ENCODE measurements at places on chromosomes 11 and 22.

DNA sequence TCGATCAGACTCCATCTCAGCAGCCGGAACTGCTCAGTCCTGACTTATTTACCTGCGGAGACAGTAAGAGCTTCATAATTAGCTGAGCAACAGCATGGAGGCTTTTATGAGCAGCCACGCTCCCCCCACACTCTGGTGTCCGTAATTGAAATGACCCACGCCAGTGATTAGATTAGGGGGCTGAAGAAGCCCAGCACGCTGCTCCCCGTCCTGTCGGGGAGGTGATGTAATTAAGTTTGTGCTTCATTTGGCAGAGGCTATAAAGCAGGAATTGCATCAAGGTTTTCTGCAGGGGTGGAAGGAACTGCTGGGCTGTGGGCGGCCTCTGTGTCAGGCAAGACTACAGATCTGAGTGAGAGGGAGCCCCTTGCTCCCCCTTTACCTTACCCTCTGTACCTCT, 22.8 kb upstream of the HTR3A start:
- DNase-seq = no peak

GRCh38 chr11:3156282-3156660, 8.8 kb downstream of the OSBPL5 start:
- no peak for DNase-seq

- no peak for DNase-seq
Observed at GRCh38 chr22:47593291-47593690, 830.8 kb downstream of the TBC1D22A start.

GRCh38 chr11:134958870-134959269, 546.8 kb upstream of the B3GAT1 start:
- no peak for DNase-seq

DNA sequence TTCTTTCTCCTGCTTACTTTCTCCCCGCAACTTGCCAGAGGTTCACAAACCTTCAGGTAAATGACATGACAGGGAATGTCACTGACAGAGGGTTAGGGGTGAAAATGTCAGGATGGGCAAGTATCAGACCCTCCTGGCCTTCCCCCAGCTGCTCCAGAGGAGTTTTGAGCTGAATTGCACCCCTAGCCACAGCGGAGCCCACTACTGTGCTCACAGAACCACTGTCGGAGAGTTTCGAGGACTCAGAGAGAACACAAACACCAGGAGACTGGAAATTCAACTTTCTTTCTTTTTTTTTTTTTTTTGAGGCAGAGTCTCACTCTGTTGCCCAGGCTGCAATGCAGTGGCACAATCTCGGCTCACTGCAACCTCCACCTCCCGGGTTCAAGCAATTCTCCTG, 21.5 kb upstream of the P2RY2 start:
- no peak for DNase-seq

GRCh38 chr11:57675176-57675941, 7.4 kb downstream of the ZDHHC5 start:
- DNase-seq = no peak

DNA sequence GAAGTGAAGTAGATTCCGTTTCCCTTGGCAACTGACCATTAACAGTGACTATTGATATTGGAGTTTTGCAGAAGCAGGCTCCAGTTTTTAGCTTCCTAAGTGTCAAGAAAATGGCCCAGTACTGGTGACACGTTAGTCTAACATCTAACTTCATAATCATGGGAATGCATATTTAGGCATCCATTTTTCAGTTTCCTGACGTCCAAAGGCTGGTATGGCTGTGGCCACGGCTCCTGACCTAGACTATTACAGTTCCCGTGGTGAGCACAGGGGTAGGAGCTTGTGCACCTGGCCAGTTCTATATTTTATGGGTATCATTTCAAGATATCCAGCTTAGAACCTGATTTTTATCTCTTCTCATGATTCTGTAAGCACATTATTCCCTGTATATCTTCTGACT, 323.8 kb downstream of the GUCY1A2 start:
- no peak for DNase-seq

- DNase-seq = no peak
Observed at GRCh38 chr11:116515664-116516184, 257.1 kb downstream of the BUD13 start.

DNA sequence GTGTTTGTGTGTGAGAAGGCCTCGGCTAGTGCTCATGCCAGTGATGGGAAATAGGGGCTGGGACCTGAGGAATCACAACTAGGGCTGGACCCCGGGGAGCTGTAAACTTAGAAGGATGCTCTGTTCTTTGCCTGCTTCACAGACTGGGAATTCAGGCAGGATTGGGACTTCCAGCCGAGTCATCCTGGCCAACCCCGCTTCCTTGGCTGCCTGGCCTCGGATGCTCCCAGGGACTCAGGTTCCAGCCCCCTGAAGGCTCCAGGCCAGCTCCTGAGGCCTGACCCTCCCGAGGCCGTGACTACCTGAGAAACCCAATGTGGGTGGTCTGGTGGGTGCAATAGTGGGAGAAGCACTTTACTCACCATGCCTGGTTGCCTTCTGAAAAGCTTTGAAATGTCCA, 44.7 kb downstream of the IRAG1 start:
- DNase-seq = no peak

GRCh38 chr22:27859336-27859735, 57.8 kb upstream of the MN1 start:
- DNase-seq = no peak

GRCh38 chr11:11320825-11321224, 32.2 kb downstream of the CSNK2A3 start:
- no peak for DNase-seq

DNA sequence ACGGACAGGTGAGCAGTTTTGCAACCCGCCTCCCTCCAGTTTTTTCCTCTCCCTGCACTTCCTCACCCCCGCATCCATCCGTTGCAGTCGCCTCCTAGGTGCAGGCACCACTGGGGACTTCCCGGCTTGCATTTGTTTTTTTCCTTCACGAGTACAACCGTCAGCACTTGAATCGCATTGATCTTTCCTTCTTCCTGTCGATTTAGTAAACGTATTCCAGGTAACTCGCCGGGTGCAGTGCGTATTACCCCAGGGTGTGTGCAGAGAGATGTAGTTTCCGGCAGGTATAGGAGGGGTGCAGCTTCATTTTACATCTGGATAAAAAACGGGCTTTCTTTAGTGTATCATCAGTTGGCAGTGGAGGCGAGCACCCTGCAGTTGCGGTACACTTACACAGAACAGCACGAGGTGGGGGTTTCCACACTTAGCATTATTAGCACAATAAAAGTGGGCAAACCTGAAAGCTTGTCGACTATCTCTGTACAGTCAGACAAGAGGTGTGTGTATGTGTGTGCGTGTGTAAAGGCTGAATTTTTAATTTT, at the start of gene SORL1-AS1:
SORL1-AS1 (minus strand) TSS at position 359 of the 542 bp plus-strand sequence.
- no peak for DNase-seq

- DNase-seq = no peak
Observed at GRCh38 chr11:3796801-3797328, 489 bp downstream of the NUP98 start.

GRCh38 chr22:39662686-39663052, 92.1 kb downstream of the CACNA1I start:
- no peak for DNase-seq

DNA sequence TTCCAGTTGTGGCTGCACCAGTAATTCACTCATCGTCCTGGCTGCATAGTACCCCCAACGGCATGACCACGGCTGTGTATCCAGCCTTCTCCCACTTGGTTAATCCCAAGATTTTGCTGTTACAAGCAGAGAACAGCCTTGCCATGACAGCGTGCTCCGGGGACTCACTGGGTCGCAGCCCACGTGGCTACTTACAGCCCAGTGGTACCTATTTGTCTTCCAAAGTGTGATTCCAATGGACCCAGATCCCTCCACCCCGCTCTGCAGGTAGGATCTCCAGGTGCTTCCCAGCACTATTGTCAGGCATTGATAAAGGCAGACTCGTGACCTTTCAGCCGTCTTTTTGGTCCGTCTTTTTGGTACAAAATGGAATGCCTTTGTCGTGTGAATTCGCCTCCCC, 119.0 kb upstream of the FGF3 start:
- DNase-seq = no peak

DNA sequence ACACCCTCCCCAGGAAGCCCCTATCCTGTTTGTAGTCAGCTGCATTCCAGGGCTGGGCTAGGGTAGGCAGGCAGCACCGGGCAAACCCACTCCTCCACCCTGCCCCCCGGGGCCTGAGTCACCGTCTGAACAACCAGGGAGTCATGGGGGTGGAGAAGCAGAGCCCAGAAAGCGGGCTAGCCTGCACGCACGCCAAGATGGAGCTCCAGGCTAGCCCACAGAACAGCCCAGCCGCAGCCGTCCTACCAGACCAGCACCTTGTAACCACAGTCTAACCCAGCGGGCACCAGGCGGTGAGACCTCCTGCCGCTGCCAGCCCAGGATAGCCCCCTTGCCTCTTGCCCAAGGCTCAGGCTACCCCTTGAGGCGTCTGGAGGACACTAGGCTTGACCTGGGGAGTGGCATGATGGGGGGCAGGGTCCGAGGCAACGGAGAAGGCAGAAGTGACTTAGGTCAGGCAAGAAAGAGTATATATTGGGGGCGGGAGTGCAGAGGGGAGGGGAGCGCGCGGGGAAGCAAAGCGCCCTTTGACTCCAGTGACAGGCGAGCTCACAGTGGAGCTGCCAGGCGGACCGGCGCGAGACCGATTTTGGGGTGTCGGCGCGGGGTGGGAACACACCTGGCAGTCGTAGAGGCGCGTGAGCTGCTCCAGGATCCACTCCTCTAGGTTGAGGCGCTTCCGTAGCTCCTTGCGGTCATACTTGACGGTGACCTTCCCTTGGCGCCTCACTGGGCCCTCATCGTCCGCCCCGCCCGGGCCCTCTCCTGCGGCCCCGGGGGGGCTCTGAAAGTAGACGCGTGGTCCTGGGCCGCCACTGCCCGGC, 734 bp downstream of the PPP1R14B start:
- no peak for DNase-seq

DNA sequence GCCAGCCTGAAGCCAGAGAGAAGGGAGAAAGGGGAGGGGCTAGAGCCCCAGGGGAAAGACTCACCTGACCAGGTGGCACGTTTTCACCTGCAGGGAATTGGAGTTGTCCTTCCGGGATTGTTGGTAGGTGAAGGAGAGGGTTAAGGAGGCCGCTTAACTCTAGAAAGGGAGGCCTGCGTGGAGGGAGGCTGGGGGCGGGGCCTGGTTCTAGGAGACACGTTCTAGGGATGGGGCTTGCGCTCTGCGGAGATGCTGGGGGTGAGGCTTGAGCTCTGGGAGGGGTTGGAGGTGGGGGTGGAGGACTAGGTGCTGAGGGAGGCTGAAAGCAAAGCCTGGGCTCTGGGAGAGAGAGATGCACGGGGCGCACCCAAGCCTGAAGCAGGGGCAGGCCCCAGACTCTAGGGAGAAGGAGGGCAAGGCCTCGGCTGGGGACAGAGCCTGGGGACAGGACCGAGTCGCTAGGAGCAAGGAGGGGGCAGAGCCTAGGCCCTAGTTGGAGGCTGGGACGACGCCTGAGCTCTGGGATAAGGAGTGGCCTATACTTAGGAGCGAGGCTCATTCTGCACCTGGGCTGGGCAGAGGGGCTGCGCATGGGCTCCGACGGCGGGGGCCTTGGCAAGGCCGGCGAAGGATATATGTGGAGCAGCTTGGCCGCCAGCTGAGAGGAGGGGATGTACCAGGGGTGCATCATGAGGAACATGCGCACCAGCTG, 2.4 kb downstream of the RASGRP2 start:
- no peak for DNase-seq

DNA sequence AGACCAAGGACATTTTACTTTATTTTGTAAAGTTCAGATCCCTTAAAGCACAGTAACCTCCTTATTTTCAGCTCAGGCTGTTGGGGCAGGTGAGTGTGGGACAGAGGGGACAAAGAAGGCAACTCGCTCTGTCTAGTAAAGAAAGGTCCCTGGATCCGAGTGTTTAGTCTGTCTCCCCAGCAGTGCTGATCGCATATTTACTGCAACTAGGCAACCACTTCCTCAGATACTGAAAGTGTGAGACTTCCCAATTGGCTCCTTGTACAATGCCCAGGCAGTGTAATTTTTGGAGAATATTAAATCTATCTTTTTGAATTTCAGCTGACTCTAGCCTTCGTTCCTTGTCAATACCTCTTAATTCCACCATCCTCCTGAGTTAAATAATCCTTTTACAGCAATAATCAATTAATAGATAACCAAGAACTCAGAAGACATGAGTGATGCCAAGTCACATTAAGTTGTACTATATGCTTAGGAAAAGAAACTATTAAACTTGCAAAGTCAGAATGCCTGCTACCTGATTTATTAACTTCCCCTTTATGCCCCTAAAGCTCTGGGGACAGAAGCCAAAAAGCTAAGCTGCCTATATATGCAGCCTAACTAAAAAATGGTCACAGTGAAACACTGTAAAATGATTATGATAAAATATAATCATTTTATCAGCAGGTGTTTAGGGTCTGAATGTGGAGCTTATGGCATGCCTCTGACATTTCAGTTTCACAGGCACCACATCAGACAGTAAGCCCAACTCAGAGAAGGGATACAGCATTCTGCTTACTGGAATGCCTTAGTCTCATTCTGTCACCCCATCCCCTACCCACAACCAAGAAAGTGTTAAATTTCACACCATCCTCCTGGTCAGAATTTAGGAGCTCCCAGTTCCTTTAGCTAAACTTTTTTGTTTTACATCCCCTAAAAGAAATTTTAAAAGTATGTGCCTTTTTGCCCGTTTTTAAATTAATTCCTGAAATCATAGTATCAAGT, 138.7 kb downstream of the TRIM44 start:
- DNase-seq = no peak

- no peak for DNase-seq
Observed at GRCh38 chr11:128302425-128303186, 284.8 kb downstream of the ETS1 start.

DNA sequence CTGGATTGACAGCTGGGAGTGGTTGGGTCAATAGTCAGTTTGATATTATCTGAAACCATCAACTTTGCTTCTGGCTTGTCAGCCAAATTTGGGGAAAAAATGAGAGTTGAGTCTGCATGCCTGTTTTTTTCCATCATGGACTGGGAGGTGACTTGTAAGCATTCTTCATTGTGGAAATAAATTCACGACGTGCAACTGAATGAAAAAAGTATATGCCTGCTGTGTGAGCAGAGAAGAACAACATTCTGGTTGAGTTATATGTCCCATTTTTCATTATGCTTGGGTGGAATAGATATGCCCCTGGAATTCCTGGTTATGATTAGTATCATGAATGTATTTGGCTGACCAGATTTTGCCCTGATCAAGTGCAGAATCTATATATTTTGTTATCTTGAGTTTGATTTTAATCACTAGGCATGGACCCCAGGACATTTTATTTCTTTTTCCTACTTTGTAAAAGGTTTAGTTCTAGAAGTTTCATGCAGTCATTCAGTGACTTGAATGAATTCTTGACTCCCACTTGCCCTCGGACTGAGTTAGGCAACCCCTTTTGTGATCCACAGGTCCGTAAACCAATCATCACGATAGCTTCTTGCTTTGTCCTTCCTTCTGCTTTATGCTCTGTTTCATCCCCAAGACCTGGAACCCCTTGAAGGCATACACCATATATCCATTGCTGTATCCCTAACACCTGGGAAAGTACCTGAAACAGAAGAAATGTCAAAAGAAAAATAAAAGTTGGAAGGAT, 205.8 kb downstream of the NAV2 start:
- DNase-seq = no peak

- DNase-seq = no peak
Observed at GRCh38 chr11:110126936-110127335, 33.7 kb downstream of the ZC3H12C start.
